Uterus (tissue), 4 donors: ENCODE measurements at places on chromosomes 5 and 9. TPM values are rescaled to one million over a fixed set of nuclear protein-coding genes. Genes with fewer than 3 reads are reported as not detected.

Gene IFNE
- not detected for total RNA-seq

Gene RNF208
- total RNA-seq = not detected

Gene CRHBP
- total RNA-seq = 8.1 TPM

Gene FAT2
- total RNA-seq = 0.12 TPM

Gene GMCL2
- total RNA-seq = not detected
